ENCODE measurements at places on chromosomes 4 and X.

DNA sequence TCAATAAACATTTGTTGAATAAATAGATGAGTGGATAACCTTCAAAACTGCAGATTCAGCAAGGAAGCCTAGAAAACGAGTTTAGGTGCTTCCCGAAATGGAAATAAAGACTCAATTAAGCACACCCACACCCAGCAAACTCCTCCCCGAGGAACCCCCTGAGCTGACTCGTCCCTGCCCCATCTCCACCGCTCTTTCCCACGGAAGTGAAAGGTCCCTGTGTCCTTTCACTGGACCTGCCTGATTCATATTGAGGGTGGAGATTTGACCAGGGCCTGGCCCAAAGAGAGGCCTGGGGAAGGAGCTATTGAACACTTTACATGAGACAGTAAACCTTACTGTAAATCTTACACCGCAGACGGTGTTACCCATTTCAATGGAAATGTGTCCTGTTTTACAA lies 129.1 kb downstream of the CPZ start:
- no peak for DNase-seq

DNA sequence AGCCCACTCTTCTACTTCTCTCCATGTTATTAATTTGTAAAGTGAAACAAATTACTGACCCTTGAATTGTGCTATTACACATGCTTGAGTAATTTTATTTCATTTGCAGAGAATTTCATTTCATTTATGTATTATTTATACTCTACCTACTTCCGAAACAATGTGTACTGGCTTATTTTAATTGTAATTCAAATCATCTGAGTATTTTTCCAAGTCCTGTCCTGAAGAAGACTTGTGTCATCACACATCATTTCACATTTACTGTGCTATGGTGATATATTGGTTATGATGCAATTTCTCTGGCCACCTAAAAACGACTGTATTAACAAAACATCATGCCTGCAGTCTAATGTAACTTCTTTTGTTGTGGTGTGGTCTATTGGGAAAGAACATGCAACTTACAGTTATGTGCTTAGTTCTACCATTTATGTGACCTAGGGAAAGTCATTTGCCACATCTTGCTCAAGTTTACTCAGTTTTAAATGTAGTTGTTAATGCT lies 384.5 kb downstream of the RPA4 start:
- DNase-seq = no peak

DNA sequence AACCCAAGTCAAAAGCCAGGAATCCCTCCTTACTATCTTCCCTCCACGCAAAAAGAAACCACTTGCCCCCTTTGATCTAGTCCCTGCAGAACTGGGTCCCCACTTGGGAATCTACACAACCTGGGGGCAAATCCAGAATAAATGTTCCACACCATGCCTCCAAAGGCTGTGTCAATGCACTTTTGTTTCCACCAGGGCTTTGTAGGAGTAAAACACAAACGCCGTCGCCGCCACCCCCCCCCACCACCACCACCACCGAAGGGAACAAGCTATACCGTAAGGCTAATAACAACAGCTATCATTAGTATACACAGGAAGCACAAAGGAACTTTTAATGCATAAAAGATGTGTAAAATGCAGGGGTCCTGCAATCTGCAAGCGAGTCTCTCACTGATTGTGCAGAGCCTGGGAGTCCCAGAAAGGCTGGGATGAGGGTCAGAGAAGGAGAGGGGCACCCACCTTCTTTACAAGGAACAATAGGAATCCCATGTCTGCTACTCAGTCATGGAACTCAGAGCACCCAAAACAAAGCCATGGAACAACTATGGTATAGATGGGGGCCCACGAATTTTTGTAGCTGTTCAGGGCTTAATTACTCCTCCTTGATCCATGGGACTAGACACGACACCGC lies 13.2 kb downstream of the BCOR start:
- DNase-seq = no peak

DNA sequence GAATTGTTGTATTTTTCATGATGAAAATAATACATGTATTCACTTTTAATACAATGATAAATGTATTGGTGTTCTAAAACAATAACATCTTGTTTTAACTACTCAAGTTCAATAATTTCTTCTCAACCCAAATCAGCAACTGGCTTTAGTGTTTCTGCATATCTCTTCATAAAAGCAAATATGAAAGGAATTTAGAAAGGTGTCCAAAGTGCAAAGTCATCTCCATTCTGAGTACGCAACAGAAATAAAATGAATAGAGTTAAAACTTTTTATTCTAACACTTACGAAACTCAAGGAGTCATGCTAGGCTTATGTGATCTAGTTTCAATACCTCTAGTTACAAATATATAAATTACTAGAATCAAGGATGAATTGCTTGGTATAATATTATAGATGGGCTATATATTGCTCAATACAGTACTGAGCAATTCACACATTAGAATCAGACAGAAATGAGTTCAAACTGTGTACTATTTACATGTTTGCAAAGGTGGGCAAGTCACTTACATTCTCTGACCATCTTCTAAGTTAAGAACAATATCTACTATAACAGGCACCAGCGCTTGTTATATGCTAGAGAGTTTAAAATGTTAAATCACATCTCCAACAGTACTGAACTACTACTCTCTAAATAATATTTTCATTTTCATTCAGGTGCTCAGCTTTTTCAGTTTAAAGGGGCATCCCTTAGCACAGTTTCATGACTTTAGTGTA lies 51.5 kb downstream of the PPA2 start:
- DNase-seq = no peak

GRCh38 chrX:20143561-20143960 lies 1.9 kb upstream of the EIF1AX start:
- DNase-seq = no peak
